ENCODE measurements at places on chromosomes 11 and 22.

DNA sequence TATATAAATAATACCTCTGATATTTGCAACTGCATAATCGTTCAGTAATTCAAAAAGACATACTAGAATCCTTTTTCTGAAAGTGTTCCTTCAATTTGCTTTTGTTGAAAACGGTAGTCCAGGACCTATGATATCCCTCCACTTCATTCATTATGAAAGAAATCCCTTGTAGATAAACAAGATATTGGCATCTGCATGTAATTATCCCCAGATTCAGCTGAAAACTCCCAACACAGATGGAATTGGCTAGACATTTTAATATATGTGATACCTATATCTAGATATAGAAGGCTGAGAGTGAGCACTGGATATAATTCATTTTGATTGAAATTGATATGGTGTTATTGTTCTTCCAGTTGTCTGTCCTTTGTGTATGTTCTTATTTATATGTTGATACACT, 109.4 kb downstream of the MSANTD4 start:
- DNase-seq = no peak

- no peak for DNase-seq
Measured at GRCh38 chr11:86668929-86669328, 3.5 kb downstream of the ME3 start.

- no peak for DNase-seq
Measured at GRCh38 chr11:112518371-112518770, 257.7 kb upstream of the PLET1 start.

DNA sequence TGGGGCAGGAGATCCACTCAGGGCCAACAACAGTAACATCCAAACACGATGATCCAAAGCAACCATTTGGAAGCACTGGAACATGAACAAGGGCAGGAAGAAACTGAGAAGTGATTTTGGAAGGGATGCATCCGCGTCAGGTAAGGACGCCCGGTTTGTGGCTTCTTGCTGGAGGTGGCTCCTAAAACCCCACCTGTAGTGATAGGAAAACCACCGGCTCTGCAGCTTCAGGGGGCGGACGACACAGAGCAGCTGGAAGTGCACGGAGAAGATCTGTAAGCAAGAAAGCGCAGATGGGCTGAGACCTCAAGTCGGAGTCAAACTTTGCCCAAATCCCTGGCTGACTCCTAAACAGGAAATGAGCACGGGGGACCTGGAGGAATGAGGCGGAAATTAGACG, 1066.1 kb downstream of the BRD1 start:
- no peak for DNase-seq

GRCh38 chr11:120566176-120566575, 54.6 kb downstream of the GRIK4 start:
- DNase-seq = no peak

GRCh38 chr11:66768088-66768521, 39.1 kb upstream of the SPTBN2 start:
- DNase-seq = no peak

DNA sequence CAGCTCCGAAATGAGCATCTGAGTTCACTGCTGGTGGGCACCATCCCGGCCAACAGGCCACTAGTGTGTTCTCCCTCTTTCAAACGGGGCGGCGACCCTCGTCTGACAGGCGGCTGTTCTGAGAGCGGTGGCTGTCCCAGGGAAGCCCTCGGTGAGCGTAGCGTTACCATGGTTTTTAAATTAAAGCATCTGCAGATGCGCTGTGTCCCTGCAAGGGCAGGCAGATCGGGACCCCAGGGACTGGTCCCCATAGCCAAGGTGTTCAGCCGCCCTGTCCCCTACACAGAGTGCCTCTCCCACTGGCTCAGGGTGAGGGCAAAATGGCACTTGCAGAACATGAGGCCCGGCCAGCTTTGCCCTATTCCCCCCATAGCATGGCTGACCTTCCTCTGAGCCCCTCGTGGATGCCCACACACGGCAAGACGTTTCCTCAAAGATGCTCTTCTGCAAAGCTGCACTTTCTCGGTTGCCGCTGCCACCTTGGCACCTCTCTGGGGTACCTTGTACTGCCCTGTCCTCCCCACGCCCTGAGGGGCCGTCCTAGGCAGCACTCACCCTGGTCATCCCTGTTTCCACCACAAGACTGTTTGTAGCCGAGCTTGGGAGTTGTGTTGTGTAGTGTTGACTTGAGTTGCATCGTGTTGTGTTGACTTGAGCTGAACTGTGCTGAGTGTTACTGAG, 51.9 kb upstream of the KCNQ1OT1 start:
- DNase-seq = no peak

DNA sequence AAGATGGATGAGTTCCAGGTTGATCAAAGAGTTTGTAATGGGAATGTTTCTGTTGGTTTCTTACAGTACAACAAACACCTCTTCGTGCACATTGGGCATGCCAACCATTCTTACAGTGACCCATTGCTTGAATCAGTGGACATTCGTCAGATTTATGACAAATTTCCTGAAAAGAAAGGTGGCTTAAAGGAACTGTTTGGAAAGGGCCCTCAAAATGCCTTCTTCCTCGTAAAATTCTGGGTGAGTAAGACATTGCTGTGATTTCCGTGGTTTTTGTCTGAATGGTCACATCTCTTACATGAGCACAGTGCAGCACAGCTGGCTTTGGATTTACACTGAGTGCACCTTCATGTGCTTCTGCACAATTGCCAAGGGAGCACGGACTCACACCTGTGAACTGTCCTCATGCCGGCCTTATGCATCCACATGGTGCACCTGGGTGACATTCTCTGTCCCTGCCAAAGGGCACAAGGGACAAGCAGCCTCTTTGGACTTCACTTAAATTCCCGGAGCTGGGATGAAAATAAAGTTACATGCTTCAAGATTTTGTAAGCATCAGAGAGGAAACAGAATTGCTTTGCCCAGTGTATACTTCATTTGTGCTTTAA, 107.1 kb upstream of the RASSF10 start:
- no peak for DNase-seq

GRCh38 chr11:10654811-10655150, 38.8 kb downstream of the IRAG1 start:
- DNase-seq = no peak

DNA sequence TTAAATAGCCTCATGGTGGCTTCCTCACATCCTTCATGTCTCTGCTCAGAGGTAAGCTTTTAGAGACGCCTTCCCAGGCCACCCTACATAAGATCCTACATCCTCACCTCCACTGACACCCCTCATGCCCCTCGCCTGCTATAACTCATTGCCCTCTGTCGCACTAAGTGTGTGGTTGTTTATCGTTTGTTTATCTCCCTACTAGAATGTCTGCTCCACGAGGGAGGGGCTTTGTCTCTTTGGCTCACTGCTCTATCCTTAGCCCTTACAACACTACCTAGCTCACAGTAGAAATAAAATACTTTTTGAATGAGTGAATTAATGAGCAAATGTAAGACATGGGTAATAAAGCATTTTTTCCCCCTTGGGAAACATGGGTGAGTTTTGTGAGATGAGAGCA, 1.3 kb upstream of the CBLIF start:
- no peak for DNase-seq

GRCh38 chr22:43409046-43409445, 2.8 kb upstream of the MPPED1 start:
- DNase-seq = no peak

- DNase-seq = no peak
Measured at GRCh38 chr11:88353835-88354496, 16.4 kb upstream of the CTSC start.

- DNase-seq = no peak
Measured at GRCh38 chr22:49427341-49427740, 400.3 kb downstream of the BRD1 start.

DNA sequence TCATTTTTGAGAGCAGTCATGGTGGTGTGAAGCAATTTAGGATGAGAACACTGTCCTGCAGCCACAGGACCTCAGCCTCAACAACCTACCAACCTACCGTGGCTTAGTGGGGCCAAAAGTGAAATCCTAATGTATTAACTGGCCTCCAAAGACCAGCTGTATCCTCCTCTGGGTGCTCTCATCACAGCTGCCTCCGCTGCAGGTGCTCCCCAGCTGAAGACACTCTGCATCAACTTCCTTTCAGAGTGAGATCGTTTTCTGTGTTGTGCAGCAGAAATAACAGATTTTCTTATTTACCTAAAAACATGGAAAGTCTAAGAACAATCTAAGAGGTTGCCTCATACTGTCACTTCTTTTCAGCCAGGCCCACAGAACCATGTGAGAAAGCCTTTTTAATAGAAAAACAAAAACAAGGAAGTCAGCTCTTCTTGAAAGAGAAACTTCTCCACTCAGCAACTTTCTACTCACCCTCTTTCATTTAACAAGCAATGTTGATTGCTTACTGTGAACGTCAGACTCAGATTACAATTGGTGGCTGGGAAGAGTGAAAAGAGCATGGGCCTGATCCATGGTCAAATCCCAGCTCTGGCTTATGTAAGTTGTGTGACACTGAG, 136.1 kb downstream of the TENM4 start:
- no peak for DNase-seq

DNA sequence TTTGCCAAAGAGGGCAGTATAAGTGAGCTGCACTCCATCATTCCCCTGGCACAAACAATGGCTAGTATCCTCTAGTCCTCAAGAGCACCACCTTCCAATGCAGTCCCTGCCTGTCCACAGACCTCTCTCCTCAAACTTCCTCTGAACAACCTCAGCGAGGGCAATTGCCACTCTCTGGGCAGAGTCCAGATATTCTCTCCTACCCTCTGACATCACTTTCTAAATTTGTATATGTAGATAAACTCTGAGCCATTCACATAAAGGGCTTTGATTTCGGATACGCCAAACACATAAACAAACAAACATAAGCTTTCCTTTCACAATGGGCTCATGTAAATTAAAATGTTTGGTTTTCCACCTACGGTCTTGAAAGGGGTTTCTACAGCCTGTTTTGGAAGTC, 3.0 kb upstream of the SLC43A3 start:
- no peak for DNase-seq

- no peak for DNase-seq
Measured at GRCh38 chr11:32279672-32280071, 155.7 kb downstream of the WT1 start.

DNA sequence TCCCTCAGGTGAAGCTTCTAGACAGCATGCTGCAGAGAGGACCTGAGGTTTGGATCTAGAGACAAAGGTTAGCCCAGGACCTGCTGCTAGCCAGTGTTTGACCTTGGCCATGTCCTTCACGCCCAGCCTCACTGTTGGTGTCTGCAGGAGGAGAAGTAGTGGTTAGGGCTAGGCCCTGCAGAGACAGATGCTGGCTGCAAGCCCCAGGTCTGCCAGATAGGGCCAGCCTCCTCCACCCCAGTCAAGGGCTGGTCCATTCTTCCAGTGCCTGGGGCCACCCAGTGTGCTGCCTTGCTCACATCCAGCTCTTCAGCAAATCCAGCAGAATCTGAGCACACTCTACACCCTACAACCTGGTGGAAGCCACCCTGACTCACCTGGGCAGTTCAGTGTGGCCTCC, 21.5 kb upstream of the MIEF1 start:
- no peak for DNase-seq

- no peak for DNase-seq
Measured at GRCh38 chr11:119983240-119983732, 154.6 kb downstream of the TRIM29 start.

DNA sequence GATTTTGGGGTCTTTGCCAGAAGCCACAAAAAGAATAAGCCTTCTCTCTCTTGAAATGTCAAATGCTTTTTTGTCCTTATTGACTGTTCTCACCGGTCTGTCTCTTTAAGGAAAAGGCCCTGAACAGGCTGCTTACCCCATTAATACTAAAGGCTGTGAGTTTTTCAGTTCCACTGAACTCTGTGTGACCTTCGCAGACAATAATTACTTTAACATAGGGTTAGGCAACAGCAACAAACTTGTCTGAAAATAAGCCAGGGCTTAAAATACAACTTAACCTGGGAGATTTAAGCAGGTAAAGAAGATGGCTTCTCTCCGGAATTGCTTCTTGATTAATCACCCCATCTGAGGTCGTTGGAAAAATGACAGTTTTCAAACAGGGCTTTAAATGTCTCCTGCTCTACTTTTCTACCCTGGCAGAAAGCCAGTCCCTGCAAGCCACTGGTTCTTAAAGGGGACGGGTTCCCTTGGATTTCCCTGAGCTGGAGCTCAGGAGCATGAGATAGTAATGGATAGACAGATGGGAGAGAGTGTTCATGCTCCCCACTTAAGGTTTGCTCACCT, 69.4 kb downstream of the ARL14EP start:
- DNase-seq = no peak

GRCh38 chr11:59186130-59186594, 14.2 kb downstream of the DTX4 start:
- DNase-seq = peak; percentile 21

DNA sequence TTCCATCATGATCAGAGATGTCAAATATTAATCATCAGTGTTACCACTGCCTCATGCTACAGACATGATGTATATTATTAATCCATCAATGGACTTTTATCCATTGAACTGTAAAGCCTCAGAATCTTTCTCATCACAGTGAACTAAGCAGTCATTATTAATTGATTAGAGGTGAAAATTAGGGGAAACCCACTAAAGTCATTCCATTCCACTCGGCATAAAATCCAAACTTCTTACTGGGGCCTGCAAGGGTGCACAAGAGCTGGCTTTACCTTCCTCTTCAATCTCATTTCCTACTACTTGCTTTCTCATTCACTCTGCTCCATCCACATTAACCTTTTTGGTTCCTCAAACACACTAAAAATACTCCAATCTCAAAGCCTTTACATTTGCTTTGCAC, 7.9 kb upstream of the CD44 start:
- no peak for DNase-seq

- DNase-seq = no peak
Measured at GRCh38 chr11:47869544-47870393, 21.6 kb upstream of the NUP160 start.

DNA sequence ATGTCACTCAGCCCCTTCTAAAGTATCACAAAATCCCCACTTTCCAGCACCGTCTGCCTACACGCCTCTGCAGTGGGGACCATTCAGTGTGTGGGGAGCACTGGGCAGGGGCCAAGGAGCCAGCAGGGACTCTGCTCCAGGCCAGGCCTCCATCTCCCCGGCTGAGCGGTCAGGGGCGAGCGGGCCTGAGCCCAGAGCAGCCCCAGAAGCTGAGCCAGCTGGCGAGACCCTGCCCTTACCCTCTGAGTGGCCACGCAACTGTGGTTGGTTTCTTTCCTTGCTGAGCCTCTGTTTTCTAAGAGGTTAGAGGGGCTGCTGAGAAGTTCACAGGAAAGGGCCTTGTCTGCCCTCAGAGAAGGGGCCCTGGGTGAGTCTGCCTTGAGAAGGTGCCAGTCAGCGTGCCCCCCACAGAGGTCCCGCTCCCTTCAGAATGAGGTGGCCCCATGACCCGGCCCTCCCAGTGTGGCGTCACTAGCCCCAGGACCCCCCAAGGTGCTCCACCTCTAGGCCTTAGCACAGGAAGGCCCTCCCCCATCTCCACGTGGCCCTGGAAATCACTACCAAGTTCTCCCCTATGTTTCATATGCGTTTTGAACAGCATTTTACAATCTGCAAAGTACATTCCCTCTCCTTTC, 46.9 kb downstream of the WNT11 start:
- DNase-seq = no peak

- no peak for DNase-seq
Measured at GRCh38 chr11:80616070-80616800, 1175.4 kb upstream of the TENM4 start.

- no peak for DNase-seq
Measured at GRCh38 chr11:45250035-45250718, 36.0 kb downstream of the SYT13 start.
